NCI-H1930 (cell line): ENCODE measurements at places on chromosomes 6 and 20.

DNA sequence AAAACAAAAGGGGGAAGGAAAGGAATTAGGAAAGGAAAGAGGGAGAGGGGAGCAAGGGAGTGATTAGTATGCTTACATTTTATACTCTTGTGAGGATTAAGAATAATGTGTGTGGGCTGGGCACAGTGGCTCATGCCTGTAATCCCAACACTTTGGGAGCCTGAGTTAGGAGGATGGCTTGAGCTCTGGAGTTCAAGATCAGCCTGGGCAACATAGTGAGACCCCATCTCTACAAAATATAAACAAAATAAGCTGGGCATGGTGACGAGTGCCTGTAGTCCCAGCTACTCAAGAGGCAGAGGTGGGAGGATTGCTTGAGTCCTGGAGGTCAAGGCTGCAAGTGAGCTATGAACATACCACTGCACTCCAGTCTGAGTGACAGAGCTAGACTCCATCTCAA is 47.0 kb downstream of the SHLD1 start:
- no peak for DNase-seq

- DNase-seq = no peak
Measured at GRCh38 chr6:95227351-95227750, 350.0 kb upstream of the MANEA start.

GRCh38 chr20:47905628-47906347 is 120.5 kb upstream of the SULF2 start:
- DNase-seq = no peak

GRCh38 chr6:140566781-140567277 is 1192.4 kb upstream of the CITED2 start:
- no peak for DNase-seq

GRCh38 chr6:35503534-35503933 is 6.7 kb upstream of the TEAD3 start:
- DNase-seq = no peak
